ENCODE measurements at places on chromosomes 2 and 18. TPM values are rescaled to one million over a fixed set of nuclear protein-coding genes. Genes with fewer than 3 reads are reported as not detected.

The CD8B2 gene
- not detected for total RNA-seq

The PFN4 gene
- total RNA-seq: 2.0 TPM

The ALLC gene
- not detected for total RNA-seq

The SULT1C4 gene
- total RNA-seq: 14.1 TPM

DNA sequence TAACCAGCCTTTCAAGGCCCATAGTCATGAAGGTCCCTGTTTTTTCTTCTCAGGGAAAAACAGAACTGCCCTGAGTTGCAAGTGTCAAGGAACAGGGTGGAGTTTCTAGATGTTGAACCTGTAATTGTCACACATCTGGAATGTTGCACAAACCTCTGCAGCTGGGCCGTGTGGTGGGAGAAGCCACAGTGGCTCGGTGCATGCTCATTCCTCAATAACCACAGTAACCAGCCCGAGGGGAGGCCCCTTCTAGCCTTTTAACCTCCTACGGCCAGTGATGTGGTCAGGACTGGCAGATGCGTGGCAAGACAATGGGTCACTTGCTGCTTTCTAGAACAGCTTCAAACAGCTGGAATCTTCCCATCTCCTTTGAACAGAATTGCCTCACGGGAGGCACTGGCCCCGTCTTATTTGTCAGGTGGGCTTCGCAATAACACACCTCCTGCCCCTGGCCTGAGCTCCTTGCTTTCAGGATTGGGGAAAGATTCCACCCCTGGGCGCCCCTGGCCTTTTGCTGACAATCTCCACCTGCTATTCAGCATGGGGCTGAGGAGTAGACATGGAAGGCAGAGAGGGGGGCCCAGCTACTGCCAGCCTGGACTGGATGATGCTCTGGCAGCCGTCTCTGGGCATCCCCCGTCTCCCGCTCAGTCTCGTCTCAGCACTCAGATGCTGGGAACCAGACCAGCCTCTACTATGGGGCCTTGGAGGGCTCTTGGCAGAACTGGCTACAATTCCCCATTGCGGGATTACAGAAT lies 102.9 kb downstream of the KLHL29 start:
- no peak for DNase-seq

GRCh38 chr2:205930209-205930608 lies 155.8 kb downstream of the INO80D start:
- no peak for DNase-seq

DNA sequence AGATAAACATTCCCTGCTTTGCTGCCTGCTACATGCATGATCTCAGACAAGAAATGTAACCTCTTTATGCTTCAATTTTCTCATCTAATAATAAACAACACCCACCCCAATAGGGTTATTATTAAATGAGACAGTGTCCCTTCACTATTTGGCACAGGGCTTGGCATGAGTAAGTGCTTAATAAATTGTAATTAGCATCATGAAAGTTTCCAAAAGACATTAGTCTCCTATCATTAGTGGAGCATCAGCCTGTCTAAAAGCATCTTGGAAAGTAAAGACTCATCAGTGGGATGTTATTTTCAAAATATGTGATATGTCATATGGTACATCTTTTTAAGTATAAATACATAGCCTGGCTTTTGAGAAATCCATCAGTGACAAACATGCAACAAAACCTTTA lies 275.0 kb downstream of the ZEB2 start:
- no peak for DNase-seq

DNA sequence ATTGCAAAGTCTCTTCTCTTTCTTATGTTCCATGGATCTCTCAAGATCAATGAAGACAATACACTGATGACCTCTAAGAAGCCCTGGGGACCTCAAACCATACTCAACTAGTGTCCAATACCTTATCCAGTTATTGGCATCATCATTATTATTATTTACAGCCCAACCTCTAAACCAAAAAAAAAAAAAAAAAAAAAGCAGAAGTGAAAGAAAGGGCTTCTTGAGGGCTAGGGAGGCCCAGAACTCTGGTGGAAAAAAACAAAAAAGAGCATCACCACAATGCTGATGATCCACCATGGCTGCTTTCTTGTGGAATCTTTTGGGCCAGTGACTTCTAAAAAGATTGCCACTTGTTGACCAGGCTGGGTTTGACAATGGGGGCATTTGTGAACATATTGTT lies 324.9 kb downstream of the LPIN1 start:
- no peak for DNase-seq

DNA sequence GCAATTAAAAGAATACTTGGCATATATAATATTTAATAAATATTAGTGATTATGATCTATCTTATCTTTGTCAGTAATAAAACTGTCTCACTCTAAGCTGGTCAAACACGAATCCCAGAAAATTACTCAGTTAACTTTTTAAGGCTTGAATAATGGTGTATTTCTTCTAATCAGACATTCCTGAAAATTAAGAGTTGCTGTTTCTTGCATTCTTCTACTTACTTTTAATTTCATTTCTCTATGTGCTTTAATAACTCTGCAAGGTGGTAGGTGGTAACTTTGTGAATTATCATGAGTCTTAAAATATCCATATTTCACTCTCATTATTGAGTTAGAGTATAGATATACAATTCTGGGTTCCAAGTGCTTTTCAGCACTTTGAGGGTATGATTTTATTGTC lies 3.1 kb upstream of the SERPINB10 start:
- DNase-seq: no peak

GRCh38 chr2:149483004-149483605 lies 104.5 kb downstream of the MMADHC start:
- no peak for DNase-seq

DNA sequence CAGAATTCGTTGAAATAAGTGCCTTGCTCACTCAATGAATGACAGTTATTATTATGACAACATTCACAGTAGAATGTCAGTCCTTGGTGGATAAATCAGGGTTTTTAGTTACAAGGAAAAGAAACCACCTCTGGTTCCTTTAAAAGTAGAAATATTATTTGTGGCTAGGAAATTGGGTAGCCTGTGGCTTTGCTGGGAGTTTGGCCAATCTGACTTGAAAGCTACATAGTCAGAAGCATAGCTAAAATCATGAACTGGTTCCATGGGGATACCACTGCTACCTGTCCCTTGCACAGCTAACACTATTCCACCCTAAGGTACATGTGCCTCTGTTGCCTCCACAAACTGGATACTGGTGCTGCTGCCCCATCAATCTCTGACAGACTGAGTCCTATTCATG lies 12.8 kb upstream of the SMCHD1 start:
- no peak for DNase-seq

All from uterus (tissue), 4 donors.